IMR-90 (cell line): ENCODE measurements at places on chromosomes 11 and 22. TPM values are rescaled to one million over a fixed set of nuclear protein-coding genes. Genes with fewer than 3 reads are reported as not detected.
A peak's percentile ranks its signal among the peaks of the same experiment; 100 is the strongest.

VSIG2 gene
- total RNA-seq: not detected in 2 replicates

DNA sequence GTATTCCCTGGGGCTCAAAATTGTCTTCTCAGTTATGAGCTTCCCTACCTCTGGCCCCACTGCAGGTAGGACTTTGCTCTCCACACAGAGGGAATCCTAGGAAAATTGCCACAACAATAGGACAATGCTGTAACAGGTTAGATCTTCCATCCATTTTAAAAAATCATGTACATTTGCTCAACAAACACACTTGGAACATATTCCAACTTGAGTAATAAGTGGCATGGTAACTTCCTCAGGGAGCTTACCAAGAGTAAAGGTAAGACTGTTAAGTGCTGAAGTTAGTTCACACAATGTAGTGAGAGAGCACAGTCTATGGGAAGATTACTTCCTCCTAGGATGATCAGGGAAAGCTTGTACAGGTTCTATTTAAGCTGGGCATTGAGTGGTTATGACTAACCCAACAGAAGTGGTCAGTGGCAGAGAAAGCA, 78.9 kb upstream of the BIRC3 start:
- DNase-seq: no peak

ADAMTS8 gene
- under 0.01 TPM in 2 replicates for total RNA-seq

GRCh38 chr11:1733009-1733715, 17.2 kb downstream of the IFITM10 start:
- no peak for DNase-seq

DNA sequence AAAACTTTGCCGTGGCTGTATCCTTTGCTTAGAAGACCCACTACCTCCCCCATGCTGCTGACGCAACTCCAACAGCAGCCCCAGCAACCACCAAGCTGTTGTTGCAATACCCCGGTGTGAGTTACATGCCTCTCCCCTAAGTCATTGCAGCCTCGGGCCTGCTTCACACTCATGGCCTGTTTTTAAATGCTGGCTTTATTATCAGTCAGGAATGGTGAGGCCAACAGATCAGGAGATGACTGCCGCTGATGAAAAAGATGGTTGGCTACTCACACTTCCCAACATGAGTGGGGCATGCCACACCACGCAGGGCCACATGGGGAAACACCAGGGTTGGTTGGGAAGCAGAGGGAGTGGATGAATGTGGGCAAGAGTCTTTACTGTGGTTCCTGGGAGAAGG, 171.5 kb upstream of the SYT13 start:
- peak; percentile 79 for DNase-seq
